SK-N-SH treated with all-trans-retinoic acid at 6 μM for 48 hours (cell line): ENCODE measurements at places on chromosomes 6 and 20.

DNA sequence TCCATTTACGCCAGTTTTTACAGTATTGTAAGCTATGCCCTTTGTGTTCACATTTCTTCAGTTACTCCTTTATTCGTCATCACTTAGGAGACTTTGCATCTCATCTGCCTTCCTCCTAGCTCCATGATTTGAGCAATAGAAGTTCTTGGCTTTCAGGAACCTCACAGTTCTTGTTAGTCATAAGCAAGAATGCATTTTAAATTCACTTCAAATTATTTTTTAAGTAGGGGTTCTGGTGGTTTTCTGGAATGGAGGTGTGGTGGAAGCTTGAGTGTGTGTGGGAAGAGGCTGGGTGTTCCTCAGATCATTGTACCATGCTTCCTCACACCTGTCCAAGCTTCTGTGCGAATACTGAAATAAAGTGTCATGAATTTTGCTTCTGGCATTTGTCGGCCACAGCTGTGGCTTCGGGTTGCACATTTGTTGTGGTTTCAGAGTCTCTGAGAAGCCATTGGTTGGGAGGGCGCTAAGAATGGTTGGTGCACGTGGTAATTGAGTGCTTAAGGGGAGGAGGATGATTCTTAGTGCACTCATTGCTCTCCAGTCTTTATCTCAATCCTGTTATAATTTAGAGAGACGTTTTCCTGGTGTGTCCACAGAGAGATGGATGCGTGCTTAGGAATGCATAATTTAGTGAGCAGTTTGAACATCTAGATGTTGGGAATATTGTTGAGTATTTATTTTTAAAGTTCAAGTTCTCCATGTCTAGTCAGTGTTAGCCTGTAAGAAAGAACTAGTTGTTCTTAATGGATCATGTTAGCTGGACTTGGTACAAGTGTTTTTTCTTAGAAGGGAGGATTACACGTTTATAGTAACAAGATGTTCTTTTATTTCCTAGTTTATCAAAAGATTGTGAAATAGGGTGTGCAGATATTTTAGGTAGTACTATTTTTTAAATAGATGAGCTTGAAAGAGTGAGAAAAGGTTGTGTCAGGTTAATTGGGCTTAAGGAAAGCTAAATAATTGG is 31.9 kb downstream of the FOXO3 start:
- ATAC-seq: no peak

DNA sequence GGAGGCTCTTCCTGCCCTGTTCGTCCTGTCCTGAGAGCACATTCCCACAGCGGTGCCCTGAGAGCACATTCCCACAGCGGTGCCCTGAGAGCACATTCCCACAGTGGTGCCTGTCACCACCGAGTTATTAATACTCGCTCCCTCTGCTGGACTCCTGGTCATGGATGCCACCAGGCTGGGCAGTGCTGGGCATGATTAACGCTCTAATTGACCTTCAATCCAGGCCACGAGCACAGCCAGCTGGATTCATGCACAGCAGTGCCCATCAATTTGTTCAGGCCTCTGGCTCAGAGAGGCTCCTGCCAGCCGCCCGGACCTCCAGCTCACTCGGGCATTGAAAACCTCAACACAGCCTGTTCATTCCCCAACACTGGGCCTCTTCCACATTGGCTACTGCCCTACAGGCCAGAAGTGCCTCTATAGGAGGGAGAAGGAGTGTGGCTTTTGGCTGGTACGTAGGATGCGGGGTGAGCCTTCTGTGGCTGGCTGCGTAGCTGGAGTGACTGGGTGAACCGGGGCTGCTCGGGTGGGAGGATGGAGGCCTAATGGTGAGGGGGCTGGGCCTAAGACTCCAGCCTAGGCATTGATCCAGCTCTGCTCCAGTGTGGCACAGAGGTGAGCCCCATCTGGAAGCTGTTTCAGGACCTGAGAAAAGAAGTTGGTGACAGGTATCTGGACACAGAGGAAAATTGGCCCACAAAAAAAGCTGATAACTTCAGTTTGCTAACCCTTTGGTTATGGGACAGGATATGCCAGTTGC is 9.3 kb downstream of the IP6K3 start:
- ATAC-seq: no peak

GRCh38 chr20:33871362-33871761 is 60.2 kb downstream of the CHMP4B start:
- no peak for ATAC-seq

GRCh38 chr6:158744986-158745430 is 74.2 kb downstream of the EZR start:
- ATAC-seq: peak; percentile 64; the same call in 1 of the 3 replicates

- ATAC-seq: peak; percentile 83
Observed at GRCh38 chr20:44738813-44739477, 6.7 kb upstream of the KCNK15 start.

GRCh38 chr6:146898069-146898887 is 299.5 kb downstream of the ADGB start:
- no peak for ATAC-seq

DNA sequence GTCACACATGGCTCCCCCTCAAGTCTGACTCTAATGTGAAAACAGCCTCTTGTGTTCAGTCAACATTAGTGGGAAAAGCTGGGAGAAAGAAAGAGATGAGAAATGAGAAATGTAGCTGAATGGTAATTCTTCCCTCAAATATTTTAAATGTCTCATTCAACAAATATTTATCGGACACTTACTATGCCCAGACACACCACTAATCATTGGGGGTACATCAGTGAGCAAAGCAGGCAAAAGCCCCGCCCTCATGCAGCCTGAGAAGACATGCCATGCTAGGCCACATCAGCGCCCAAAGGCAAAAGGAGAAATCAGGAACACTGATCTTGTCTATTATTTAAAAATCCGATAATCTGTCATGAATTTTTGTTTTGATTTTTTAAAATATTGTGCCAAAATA is 89.9 kb upstream of the ASF1A start:
- ATAC-seq: no peak

- ATAC-seq: no peak
Observed at GRCh38 chr6:168542301-168542700, 101.3 kb downstream of the SMOC2 start.

GRCh38 chr20:43331906-43332305 is 125.8 kb upstream of the SRSF6 start:
- ATAC-seq: no peak

DNA sequence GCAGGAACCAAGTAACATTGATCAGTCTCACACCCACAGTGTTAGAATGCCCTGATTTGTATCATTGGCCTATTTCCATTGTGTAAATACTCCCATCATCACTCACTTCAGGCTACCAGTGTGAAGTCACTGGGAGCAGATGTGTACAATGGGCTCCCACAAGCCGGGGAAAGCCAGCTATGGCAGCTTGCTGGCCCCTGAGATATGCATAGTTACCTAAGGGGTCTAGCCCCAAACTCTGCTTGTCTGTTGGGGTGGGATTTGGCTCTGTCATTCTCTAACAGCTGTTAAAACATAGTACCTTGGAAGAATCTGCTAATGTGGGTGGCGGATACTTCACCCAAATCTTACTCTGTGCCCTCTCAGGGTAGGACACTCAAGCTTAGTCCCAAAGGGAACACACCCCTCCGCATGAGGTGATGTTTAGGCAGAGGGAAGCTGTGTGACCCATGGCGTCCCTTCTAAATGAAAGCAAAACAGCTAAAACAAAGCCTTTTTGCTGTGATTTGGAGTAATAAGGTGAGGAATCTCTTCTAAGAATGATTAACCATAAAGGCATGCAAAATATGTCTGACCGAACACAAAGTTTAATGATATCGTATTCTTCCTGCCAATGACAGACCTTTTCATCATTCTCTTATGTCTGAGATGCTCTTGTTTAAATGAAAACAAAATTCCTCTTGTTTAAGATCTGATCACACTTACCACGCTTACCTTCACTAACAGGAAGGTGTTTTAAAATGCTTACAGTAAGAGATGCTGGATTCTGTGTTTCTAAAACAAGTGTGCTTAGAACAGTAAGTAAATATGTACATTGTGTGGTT is 45.9 kb upstream of the PXDC1 start:
- peak; percentile 88 for ATAC-seq

DNA sequence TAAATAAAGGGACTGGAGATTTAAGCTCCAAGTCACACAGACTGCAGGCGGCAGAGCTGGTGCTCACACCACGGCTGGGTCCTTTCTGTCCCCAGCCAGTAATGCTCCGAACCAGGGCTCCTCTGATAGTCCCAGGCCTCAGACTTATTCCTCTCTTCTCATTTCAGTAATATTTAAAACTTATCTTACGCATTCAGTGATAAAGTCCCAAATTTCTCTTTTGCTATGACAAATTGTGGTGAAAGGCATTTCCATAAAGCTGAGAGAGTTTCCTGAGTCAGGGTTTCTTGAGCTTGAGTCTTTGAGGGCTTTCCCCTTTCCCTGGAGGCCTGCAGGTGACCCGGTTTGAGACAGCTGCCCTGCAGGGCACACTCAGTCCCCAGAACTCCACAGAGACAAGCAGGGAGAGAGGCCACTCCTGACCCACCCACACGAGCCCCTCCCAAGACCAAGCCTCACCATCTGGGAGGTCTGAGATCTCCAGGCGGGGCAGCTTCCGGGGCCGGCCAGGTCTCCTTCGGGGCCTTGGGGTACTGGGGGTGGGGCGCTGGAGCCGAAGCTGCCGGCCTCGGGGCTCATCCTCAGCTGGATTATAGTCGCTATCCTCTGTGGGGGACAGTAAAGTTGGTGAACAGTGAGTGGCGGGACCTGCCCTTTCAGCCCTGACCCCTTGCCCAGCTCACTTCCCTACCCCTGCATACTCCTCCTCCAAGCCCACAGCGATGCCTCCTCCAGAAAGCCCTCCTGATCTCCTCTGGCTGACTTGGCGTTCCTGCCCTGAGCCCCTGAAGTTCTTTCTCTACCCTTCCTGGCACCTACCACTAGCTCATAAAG is 6.6 kb downstream of the ZNF335 start:
- no peak for ATAC-seq

DNA sequence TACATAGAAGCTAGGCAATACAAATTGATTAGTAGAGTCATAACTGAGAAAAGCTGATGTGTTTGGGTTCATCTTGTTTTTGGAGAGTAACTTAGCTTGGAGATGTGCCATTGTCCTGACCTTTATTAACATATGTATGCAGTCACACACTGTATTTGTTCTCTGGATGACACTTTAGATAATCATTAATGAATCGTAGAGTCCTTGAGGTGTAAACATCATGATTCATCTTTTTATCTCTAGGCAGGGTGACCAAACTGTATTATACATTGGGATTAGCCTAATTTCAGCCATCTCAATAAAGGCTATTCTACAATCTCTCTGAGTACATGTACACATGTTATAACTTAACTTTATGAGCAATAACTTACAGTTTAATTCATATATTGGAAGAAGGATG is 3.6 kb upstream of the MTCL3 start:
- no peak for ATAC-seq

DNA sequence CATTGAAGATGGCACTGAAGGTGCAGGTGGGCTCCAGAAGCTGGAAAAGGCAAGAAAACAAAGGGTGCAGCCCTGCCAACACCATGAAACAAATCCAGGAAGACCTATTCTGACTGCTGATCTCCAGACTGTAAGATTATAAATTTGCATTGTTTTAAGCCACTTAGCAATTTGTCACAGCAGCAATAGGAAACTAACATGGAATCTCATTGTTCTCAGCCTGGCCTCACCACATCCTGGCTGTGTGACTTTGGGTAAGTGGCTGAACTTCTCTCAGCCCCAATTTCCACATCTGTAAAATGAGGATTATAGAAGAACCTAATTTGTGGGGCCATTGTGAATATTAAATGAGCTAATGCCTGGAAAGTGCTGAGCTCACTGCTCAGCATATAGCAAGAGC is 160.4 kb upstream of the MAFB start:
- no peak for ATAC-seq

DNA sequence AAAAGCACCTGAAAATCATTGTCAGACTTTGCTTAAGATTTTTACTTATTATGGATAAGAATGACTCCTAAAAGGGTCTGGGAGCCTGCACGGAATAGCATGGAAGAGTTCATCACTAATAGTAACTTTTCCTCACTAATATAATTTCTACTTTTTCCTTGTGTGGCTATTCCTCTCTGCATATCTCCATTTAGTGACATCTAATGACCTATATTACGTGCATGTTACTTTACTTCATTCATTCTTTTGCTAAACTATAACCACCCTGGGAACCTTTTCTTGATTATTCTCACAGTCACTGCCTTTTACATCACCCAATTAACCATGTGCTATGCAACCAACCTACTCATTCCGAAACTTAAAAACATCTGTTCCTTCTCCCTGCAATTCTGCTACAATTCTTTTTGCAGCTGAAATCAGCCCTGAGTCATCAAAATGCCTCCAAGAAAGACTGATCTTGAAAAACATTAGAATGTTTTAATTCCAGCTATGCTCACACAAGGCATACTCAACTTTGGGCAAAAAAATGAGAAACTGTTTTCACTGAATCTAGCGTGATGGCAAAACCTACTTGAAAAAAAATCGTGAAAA is 313.3 kb downstream of the RNGTT start:
- ATAC-seq: peak; percentile 26; the same call in 2 of the 3 replicates

GRCh38 chr6:31729515-31729978 is 448 bp upstream of the DDAH2 start:
- ATAC-seq: peak; percentile 87

- ATAC-seq: no peak
Observed at GRCh38 chr6:158391276-158391675, 79.0 kb downstream of the TULP4 start.

DNA sequence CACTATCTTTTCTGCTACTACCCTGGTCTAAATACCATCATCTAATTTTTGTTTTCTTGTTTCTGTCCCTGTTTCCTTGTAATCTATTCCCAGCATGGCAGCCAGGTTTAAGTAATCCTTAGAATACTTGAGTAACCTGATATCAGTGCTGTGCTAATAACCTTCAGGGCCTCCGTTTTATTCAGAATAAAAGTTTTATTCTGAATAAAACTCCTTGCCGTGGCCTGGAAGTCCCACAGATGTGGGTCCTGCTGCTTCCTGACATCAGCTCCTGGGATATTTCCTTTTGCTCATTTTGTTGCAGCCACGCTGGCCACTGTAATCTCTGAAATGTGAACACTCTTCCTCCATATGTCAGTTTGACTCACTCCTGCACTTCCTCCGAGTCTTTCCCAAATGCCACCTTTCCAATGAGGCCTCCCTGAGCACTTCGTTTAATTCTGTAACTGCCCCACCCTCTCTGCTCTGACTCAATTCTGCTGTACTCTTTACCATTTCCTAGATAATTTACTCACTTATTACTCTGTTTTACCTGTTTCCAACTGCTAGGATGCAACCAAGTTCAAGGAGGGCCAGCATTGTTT is 114.0 kb upstream of the FOXA2 start:
- no peak for ATAC-seq

- ATAC-seq: no peak
Observed at GRCh38 chr6:161658211-161658610, 384.4 kb upstream of the AGPAT4 start.

- ATAC-seq: no peak
Observed at GRCh38 chr6:38695227-38695900, 7.6 kb downstream of the GLO1 start.

DNA sequence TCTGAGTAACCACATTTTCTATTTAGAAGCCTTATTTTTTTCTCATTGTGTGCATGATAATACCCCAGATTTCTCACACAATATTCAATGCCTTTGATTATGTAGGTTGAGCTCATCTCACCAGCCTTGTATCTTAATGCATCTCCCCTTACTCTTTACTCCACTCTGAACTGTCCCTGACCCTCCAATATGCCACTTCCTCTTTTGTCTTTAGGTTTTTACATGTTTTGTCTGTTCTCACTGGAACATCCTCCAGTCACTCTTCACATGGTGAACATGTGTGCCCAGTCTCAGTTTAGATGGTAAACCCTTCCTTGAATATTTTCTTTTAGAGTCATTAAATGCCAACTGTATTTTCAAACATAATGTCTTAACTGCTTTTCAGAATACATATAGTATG is 392.9 kb upstream of the IMPG1 start:
- ATAC-seq: no peak

- no peak for ATAC-seq
Observed at GRCh38 chr20:20318365-20319161, 49.3 kb upstream of the INSM1 start.
